ENCODE measurements at places on chromosomes 6 and 20. TPM values are rescaled to one million over a fixed set of nuclear protein-coding genes. Genes with fewer than 3 reads are reported as not detected.

Gene PKHD1
- total RNA-seq: under 0.01 TPM

Gene GPLD1
- 19.7 TPM for total RNA-seq

Gene MRS2
- total RNA-seq: 20.3 TPM

Gene TBC1D7
- 53.5 TPM for total RNA-seq

Gene GPR31
- total RNA-seq: not detected

Gene CUL9
- 52.6 TPM for total RNA-seq

Gene RIMS4
- 52.0 TPM for total RNA-seq

Gene NT5E
- total RNA-seq: 3.8 TPM

Gene NNAT
- total RNA-seq: 333 TPM

Gene RNF182
- total RNA-seq: 71.1 TPM

Gene EDEM2
- 8.1 TPM for total RNA-seq

Gene TRAPPC3L
- not detected for total RNA-seq

Gene BMP2
- 2.5 TPM for total RNA-seq

Gene PRPH2
- 5.3 TPM for total RNA-seq

Gene ADGRF1
- not detected for total RNA-seq

Gene CDK19
- total RNA-seq: 78.9 TPM

All from parietal lobe (tissue), 2 donors.